ENCODE measurements at places on chromosomes 4 and X. TPM values are rescaled to one million over a fixed set of nuclear protein-coding genes. Genes with fewer than 3 reads are reported as not detected.

- DNase-seq: no peak
Observed at GRCh38 chr4:137711502-137711901, 179.2 kb upstream of the PCDH18 start.

The HERC5 gene
- total RNA-seq: 0.49 TPM

DNA sequence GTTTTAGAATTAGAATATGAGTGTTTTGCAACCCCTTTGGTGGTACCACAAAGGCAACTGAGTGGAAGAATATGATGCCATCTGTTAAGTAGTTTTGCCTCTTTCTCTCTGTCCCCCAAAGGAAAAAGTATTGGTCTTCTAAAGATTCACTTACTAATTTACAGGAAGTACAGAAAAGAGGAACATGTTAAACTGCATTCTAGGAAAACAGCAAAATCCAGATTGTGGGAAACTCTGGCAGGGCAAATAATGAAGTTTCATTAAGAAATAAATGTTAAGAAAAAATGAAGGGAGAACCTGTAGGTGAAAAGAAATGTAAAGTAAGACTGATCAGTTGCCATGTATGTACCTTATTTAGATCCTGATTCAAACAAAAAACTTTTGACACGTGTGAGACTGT is 39.3 kb downstream of the NSUN7 start:
- no peak for DNase-seq

GRCh38 chr4:156931267-156931666 is 40.3 kb downstream of the PDGFC start:
- no peak for DNase-seq

DNA sequence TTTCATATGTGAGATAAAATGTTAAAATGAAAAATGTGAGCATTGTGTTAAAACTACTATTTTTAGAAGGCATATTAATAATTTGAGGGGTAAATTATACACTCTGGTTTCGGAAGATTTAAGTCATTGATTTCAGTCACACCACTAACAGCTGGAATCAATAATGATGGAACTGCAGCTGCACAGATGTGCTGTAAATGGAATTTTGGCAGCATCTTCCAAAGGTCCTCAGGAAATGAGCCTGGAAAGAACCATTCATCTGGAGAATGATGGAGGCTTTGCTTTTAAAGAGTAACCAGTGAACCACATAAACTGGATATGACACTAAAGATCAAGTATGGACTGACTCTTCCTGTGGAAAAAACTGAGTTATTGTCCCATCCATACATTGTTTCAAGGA is 759.0 kb upstream of the EPHA5 start:
- no peak for DNase-seq

- no peak for DNase-seq
Observed at GRCh38 chr4:163331629-163332376, 593 bp downstream of the NPY1R start.

The SYN1 gene
- 3.7 TPM for total RNA-seq

Data from chondrocyte (in vitro differentiated cells).